ENCODE measurements at places on chromosomes 2 and 18.

- DNase-seq: no peak
Measured at GRCh38 chr2:60400462-60401246, 152.8 kb downstream of the BCL11A start.

GRCh38 chr2:239715606-239716005 is 309.5 kb downstream of the NDUFA10 start:
- DNase-seq: no peak

- no peak for DNase-seq
Measured at GRCh38 chr2:157419031-157419575, 24.8 kb downstream of the CYTIP start.

DNA sequence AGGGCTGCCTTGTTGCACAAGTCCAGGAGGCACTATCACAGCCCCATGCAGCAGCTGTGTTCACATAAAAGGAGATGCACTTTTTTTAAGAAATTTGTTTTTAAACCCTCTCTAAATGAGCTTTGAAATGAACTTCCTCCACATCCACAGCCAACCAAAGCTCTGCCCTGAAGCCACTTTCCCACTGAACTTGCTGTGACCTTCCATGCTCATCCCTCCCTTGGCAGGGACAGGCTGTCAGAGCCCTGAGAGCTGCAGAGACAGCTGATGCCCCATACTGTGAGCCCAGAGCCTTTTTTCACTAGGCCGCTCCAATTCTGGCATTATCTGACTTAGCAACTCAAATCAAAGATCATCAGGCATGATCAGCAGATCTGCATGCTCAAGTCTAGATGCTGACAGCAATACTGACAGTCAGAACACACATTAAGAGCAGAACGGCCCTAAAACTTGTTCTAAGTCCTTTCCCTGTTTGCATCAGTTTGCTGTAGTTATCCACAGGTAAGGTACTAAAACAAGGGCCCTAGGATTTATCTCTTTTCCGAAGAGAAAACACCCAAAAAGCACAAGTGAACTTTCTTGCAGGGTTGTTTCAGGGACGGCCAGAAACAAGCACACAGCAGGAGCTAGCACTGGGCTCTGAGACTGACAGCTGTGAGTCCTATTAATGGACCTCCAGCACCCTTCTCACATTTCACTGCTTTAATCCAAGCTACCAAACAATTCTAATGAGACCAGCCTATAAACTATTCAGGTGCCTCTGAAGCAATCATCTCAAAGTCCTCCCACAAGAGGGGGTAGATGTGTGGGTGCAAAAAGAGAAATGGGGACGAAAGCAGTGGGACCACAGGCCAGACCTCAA is 34.9 kb downstream of the RNU4ATAC start:
- no peak for DNase-seq

DNA sequence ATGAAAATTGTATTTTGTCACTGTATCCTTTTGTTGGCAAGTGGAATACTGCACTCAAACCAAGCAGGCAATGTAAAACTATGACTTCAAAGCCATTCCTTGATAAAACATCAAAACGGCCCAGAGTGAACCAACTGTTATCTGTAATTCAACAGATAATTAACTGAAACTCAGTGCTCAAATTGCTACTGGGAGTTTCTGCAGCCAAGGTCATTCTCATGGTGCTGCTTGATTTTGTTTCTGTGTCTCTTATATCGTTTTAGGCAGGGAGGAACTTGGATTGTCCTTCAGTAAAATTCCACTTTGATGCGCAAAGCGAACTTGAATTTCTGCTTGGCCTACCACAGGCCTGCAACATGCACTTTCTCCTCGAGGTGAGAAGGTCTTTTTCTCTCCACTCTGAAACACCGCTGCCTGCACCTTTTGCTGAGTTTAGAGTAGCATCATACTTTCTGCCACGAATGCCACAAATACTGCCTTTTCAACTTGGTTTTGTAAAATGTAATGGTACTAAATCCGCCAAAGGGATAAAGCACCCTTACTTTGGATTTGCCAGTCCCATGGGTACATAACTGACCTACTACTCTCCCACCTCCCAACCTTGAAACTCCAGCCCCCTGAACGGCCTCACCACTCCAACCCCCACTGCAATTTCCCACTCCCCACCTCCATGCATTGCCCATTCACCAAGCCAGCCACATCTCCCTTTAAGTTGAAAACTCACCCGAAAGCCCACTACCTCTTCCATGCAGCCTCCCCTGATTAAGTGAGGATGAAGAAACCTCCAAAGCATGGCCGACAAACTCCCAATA is 204.7 kb downstream of the TGIF1 start:
- no peak for DNase-seq

DNA sequence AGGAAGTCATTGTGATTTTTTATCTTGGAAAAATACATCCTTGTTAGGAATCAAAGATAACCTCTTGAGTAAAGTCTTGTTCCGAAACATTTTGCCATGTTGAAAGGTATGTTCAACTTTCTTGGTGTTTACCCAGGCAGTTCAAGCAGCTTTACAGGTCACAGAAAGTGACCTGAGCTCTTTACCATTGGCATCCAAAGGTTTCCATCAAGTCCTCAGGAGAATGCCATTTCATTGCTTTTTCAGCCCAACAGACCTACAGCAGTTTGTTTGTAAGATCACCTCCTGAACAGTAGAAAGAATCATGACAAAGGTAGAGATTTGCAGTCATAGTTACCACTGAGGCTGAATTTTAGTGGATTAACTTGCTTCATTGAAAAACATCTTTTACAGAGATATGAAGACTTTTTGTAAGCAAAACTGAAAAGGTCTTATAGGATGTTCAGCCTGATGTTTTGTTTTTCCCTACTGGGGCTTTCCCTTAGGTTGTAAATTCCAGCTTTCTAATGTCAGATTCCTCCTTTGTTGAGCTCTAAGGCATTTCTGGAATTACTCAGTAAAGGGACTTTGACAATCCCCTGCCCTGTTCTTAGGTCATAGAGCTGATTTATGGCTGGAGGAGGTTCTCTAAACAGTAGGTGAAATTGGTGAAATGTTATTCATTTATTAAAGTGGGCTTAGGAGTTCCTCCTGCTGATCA is 236.8 kb upstream of the RBMS1 start:
- no peak for DNase-seq

DNA sequence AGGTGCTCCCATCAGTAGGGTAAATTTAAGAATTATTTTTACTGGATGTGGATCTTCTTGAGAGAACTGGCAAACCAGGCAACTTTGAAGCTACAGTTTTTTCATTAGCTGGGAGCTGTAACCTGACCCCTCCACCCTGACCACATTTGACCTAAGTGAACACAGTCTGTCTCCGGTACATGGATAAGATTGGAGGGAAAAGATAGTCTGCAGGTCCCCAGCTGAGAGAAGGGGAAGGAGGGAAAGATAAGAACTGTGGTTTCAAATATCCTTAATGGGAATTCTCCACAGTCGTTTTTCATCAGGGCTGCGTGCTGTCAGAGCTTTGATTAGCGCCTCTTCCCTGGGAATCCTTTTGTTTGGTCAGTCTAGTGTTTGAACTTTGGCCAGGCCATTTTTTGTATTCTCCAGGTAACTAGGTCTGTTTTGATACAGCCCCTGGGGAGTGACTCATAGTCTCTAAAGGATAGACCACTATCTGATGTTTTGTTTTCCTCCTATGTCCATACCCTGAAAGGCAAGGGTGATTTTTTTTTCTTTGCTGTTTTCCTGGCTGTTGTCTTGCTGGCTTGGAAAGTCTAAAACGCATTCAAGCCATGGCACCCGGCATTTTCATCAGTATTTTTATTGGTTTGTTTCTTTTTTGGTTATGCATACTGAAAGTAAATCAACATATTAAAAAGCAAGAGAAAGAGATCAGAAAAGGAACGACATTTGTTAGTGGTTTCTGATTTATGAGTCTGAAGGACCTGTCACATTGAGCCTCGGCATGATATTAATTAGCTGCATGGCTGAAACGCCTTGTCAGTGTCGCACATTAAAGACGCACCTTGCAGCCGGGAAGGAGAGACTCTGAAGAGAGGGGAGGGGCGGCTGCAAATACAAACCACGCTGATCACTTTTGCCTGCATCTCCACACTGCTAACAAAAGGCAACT is 183.4 kb upstream of the FN1 start:
- DNase-seq: no peak

- DNase-seq: no peak
Measured at GRCh38 chr2:241834527-241835210, 24.0 kb downstream of the PDCD1 start.

- DNase-seq: no peak
Measured at GRCh38 chr2:71926089-71926447, 221.6 kb downstream of the CYP26B1 start.

- DNase-seq: no peak
Measured at GRCh38 chr2:36482576-36483214, 115.3 kb downstream of the FEZ2 start.

DNA sequence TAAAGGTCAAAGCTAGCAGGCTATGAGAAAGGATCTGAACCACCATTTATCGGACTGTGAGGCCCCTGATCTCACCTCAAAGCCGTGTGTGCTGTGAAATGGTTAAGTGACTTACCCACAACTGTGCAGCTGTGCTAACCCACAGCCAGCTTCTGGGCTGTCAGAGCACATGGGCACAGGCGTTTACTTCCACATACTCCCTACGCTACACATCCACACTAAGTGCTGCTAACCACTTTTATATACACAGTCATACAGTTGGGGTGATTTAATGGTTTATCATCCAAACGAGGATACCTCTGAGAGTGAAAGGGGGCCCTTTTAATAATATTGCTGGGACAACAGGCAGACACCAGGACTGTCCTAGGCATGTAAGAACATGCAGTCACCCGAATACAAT is 37.3 kb downstream of the CYRIA start:
- no peak for DNase-seq

DNA sequence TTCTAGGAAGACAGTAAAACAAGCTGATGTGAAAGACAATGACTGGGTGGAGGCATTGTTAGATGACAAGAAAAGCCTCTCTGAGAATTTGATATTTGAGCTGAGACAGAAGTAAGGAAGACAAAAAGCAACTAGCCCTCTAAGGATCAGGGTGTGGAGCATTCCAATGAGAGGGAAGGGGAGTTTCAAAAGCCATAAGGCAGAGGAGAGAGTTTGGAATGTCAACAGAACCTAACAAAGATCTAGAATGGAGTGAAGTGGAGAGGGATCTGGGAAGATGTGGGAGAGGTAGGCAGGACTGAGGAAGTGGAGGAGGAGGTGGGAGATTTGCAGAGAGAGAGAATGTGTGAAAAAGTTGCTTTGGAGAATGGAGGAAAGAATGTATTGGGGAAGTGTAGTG is 17.3 kb upstream of the ASXL2 start:
- DNase-seq: no peak

- DNase-seq: no peak
Measured at GRCh38 chr2:134167015-134167414, 86.9 kb upstream of the MGAT5 start.

- DNase-seq: peak; percentile 20
Measured at GRCh38 chr2:124025171-124025580, at the start of gene CNTNAP5. Gene CNTNAP5, plus strand, starts transcription at chr2:124025287. Its CDS starts 364 bp downstream, at chr2:124025651.

DNA sequence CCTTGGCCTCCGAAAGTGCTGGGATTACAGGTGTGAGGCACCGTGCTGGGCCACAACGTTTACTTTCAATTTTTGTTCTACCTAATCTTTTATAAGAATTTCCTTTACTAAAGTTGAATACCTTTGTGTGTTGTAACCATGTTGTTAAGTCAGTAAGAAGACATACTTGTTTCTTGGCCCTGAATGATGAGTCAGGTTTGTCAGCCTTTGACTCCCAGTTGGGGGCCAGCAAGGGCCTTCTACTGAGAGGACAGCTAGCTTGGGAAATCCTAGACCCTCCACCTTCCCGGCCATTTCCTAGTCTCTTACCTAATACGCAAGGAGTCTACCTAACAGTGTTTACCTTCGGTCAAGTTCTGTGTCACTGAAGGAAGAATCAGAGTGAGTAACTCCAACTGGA is 22.7 kb downstream of the MTHFD2 start:
- DNase-seq: no peak

DNA sequence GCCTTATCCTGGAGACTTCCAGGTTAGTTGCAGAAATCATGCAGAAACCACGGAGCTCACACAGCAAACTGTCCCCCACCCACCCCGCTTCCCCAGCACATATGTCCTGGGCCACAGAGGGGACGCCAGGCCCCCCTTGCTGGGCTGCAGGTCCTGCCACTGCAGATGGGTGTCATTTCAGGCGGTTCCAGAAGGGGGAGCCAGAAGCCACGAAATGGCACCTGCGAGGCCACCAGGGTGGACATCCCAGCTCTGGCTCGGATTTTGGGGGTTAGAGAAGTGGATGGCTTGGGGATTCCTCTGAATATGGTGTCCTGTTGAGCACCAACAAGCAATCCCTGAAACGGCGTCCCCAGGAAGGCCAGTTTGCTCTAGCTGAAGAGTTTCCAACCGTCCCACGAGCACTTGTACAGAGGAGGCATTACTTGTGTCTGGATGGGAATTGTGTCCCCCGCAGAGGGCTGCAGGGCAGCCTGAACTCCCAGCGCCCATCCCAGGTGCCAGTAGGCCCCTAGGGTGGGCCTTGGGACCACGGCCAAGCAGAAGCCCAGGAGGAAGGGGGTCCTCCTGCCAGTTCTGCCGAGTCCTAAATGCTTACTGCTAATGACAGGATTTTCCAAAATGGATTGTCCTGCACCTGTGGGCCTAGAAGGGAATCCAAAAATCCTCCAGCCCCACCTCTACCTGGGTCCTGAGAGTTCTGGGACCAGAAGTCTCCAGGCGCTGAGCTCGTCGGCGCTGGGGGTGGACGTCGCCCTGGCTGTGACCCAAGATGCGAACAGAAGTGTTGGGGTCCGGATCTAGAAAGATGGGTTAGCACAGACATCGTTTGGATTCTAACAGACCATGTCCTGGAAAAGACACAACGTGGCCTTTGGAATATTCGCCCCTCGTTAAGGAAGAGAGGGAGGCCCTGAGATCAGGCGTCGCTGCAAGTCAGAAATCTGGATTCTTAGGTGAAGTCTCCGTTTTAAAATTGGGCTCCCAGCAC is 14.6 kb upstream of the NFATC1 start:
- no peak for DNase-seq

GRCh38 chr2:174985614-174986013 is 19.6 kb downstream of the CHN1 start:
- no peak for DNase-seq

GRCh38 chr18:39589496-39589895 is 2023.9 kb upstream of the CELF4 start:
- DNase-seq: no peak

- DNase-seq: no peak
Measured at GRCh38 chr2:237860273-237860935, 981 bp downstream of the RAMP1 start.

DNA sequence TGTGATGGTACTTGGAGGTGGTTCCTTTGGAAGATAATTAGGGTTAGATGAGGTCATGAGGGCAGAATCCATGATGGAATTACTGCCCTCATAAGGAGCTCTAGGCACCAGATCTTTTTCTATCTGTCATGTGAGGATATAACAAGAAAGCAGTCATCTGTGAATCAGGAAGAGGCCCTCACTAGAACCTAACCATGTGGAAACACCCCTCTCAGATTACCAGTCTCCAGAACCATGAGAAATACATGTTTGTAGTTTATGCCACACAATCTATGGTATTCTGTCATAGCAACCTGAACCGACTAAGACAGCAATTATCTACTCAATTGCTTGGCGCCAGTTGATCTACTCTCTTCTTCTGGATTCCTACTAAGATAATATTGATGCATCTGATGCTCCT is 2.4 kb upstream of the SERPINB10 start:
- no peak for DNase-seq

All from C1 segment of cervical spinal cord (tissue), 14 donors.